Nephron progenitor cell (in vitro differentiated cells): ENCODE measurements at places on chromosomes 1 and 21.

DNA sequence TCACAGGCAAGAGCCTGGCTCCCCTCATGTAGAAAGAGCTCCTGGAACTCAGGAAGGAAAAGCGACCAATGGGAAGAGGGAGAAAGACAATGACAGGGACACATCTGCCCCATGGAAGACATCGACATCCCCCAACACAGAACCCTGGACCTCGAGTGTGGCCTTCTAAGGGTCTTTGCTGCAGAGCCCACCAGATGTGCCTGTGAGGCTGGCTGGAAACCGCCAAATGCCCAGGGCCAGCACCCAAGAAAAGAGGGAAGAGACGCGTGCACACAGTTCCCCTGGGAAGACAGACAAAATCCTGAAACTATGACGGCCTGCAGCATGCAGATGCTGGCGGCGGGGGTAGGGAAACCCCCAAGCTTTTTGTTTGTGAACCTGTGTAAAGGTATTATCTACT is 36.4 kb upstream of the ADARB1 start:
- no peak for DNase-seq

DNA sequence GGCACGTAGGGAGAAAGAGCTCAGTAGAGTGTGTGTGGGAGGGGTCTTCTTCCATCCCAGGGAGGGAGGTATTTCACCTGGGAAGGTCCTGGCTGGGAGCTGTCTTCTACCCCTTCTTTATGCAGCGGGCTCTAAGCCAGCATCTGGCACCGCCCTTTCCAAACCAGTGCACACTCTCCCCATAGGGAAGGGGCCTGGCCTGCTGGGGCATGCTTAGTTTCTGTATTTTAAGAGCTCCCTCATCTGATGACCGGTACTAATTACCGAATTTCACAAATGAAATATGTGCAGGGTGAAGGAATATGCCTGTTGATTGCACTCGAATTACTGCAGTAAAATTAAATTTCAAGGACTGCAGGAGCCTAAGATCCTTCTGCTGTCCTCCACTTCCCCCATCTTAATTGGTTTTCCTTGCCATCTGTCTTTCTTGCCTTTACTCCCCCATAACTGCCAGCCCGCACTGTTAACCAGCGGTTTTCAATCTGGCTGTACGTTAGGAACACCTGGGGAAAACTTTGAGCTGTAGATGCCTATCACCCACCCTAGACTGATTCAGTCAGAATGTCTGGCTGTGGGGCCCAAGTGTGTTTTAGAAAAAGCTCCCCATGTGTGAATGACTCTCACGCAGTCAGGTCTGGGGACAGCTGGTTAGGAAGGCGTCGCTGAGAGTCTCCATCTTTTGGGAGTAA is 20.1 kb downstream of the GALNT2 start:
- no peak for DNase-seq

DNA sequence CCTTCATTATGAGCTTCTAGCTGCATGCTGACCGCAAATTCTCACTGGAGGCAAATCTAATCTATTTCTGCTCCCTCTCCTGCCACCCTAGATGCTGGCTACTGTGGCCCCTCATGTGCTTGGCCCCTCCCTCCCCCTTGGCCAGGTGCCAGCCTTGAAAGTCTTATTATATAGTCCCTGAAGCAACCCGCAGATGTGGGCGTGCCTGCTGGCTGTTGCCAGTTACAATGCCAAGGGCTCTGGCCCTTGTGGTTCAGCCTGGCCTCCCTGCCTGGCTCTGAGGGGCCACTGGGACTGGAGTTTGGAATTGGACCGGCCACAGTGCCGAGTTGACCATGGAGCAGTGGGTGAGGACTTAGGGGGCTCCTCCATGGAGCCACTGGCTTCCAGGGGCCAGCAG is 78.9 kb upstream of the ACTRT2 start:
- DNase-seq: no peak

- no peak for DNase-seq
Measured at GRCh38 chr1:38133756-38134155, 87.2 kb upstream of the POU3F1 start.

DNA sequence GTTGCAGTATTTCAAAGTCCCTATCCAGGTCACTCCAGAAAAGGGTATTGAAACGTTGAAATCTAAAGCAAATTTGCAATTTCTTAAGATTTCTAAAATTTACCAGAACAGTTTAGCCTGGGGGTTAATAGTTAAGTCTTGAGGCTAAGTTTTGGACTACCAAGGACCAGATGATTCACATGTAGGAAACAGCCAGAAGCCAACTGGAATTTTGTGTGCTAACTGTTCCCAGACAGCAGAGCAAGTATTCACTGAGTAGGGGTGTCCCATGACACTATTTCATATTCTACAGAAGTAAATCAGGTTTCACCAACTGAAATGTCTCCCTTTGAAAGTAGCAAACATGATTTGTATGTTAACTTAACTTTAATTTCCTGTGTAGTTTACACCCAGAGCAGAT is 11.5 kb upstream of the C1orf105 start:
- no peak for DNase-seq

DNA sequence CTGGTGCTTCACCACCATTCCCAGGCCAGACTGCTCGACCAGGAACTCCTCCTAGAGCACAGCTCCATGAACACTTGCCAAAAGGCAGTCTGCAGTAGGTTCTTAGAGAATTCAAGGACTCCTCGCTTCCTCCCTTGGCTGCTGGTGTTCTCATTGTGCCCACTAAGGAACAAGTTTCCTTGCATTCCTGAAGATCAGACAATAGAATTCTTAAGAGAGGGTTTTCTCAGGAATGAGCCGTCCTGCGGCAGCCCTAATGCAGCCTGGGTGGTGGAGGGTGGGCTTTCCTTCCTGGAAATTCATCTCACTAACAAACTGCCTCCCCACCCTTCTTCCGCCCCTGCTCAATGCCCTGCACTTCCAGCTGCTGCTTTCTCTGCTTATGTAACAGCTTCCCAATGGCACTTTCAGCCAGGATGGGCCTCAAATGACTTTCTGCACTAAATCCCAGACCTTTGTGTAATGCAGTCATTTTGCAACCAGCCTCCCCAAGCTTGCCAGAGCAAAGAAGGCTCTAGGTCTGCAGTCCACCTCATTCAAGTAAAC is 287.9 kb downstream of the PLPP3 start:
- no peak for DNase-seq

DNA sequence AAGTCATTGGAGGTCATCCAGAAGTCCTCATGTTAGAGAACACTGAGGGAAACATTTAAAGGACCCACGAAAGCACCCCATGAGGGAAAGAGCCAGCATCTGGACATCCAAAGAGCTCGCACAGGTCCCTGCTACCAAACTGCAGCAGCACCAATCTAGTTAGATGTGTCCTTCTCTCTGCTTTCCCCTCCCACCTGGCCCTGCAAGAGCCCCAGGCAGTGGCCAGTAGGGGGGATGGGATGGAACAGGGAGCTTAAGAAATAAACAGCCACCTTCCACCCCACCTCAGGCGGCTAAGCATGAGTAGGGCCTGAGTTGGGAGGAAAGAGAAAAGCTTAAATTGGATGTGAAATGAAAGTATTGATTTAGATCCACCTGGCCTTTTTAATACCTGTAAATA is 175.9 kb upstream of the KCND3 start:
- DNase-seq: no peak

GRCh38 chr21:14119038-14119437 is 91.7 kb downstream of the LIPI start:
- DNase-seq: no peak

GRCh38 chr1:212957546-212957945 is 7.2 kb downstream of the VASH2 start:
- DNase-seq: no peak

- no peak for DNase-seq
Measured at GRCh38 chr1:153395136-153395685, 4.3 kb upstream of the S100A8 start.

DNA sequence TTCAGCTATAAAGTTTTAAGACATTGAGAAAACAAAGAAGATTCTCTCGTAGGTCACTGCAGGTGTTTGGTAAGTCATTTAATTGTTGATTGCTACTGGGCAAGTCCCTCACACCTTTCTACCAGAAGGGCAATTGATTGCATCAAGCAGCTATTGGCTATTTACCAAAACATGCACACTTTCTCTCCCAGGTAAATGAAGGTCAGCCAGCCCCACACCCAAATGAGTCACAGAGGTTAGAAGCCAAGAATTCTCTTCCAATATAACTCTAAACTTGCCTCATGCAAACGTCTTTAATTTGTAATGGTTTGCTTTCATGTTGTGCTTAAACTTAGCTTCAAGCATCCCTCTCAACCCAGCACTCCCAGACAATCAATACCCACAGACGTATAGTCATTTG is 475.3 kb upstream of the ADGRL2 start:
- DNase-seq: no peak

GRCh38 chr1:233281711-233282581 is 13.6 kb downstream of the PCNX2 start:
- DNase-seq: no peak

- DNase-seq: no peak
Measured at GRCh38 chr1:147334292-147334691, 91.8 kb downstream of the CHD1L start.

DNA sequence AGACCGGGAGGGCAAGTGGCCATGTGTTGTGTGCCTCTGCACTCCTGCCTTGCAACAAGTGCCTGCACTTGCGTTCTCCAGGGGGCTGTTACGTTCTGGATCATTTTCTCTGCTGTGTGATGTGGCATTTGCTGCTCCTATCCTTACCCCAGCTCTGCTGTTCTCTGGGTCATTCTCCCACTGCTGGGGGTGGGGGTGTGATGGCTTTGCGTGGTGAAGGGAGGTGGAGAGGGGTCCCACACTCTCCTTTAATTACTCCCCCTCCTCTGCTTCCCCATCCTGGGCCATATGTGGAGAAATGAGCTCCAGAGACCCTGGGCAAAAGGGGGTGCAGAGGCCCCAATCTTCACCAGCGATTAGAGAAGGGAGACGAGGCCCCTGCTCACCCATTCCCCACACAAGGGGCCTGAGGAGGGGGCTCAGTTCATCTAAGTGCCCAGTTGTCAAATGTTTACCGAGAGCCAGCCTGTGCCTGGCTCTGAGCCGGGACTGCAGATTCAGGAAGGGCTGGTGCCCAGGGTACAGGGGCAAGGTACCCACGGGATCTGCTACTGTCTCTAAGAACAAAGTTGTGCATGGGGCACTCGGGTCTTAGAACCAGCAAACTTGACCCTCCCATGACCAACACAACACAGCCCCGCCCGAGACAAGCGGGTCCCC is 355.4 kb downstream of the PTPRU start:
- DNase-seq: no peak

DNA sequence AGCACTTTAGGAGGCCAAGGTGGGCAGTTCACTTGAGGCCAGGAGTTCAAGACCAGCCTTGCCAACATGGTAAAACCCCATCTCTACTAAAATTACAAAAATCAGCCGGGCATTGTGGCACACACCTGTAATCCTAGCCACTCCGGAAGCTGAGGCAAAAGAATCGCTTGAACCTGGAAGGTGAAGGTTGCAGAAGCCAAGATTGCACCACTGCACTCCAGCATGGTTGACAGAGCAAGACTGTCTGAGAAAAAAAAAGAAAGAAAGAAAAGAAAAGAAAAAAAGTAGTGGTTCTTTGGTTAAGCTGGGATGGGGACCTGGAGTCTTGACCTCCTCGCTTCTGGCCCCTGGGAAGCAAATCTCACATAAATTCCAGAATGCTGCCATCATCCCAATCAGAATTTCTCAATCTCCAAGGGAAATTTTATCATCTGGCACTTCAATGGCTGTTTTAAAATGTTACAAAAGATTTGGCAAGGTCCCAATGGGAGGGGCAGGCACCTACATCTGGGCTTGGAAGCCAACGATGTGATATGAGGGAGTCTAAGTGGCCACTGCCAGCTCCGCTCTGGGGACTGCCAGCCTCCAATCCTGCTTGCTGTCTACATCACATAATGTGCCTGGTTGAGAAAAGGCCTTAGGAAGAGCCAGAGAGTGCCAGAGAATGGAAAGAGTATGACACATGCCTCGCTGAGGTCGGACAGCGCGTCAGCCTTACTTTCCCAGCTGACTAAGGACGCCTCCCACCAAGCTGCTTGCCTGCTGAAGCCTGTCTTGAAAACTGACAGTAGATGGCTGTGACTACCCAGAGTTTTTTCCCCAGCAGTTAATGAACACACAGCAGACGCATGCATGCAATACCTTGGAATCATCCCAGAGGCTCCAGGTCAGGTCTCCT is 42.1 kb upstream of the SRP9 start:
- peak; percentile 13 for DNase-seq

- peak; percentile 70 for DNase-seq
Measured at GRCh38 chr1:94061513-94062443, 59.2 kb downstream of the ABCA4 start.

DNA sequence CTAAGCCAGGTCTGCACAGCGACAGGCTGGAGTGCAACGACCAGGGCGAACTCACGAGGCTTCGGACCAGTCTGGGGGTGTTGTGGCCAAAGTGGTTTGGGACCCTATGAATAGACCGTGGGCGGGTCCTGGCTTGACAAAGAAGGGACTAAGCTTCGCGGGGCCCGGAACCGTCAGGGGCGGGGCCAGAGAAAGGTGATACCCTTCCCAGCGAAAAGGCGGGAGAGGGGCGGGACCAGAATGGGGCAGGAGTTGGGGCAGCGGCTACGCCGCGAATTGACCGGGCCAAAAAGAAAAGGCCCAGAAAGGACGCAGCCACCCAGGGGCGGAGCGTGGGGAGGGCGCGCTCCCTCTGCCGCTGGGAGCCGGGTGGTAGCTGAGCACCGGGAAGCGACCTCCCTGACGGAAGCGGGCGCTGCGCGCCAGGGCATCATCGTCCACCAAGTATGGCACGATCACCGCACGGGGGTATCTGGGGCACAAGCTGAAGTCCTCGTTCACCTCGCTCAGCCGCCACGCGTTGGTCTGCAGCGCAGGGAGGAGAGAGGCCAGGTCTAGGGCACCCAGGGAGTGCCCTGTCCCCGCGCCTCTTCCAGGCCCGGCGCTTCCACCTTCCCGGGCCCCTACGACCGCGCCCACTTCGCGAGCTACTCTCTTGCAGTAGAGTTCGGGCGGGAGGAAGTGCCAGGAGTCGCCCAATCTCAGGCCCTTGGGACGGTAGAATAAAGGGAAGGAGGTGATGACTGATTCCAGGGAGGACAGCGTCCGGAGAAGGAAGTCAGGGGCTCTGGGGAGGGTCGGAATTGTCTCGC is 6.7 kb upstream of the FAM167B start:
- DNase-seq: peak; percentile 86

DNA sequence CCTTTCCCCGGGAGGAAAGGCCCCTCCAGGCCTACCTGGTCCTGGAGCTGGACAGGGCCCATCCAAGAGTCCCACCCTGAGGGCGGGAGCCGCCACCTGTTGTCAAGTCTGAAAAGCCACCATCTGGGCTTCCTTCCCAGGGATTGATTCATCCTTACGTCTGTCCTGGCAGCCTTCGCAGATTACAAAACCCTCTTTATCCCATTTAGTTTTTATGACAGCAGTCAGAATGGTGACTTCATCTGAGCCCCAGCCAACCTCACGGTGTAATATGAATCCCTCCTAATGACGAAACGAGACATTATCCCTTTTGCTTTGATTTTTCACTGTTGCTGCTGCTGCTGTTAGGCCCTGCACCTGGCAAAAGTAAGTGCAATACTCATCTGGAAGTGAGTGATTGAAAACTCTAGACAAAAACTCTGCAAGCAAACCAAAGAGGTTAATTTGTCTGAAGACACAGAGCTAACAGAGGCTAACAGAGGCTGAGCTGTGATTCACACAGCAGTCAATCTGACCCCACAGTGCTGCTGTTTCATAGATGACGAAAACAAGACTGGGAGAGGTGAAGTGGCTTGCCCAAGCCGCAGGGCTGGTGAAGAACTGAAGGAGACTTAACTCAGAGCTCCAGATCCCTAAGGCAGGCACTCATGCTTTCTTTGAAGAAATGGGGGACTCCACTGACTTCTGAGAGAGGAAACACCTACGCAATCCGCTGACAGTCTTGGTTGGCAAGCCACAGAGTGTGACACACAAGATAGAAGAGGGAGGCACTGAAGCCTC is 30.0 kb upstream of the S100A7 start:
- DNase-seq: no peak
